ENCODE measurements at places on chromosomes 7 and 10. TPM values are rescaled to one million over a fixed set of nuclear protein-coding genes. Genes with fewer than 3 reads are reported as not detected.

MACROH2A2 gene
- total RNA-seq, result 28.7 TPM

TMEM213 gene
- total RNA-seq, result not detected

PDGFA gene
- total RNA-seq, result 29.4 TPM

ANKRD61 gene
- total RNA-seq, result 0.50 TPM

NKX2-3 gene
- 0.07 TPM for total RNA-seq

SFMBT2 gene
- total RNA-seq, result 5.9 TPM

LRRTM3 gene
- total RNA-seq, result not detected

GRB10 gene
- total RNA-seq, result 72.2 TPM

CYP3A4 gene
- not detected for total RNA-seq

SFTPA1 gene
- total RNA-seq, result not detected

Data from A549 treated with RU486 at 1 μM for 4 hours (cell line).